ENCODE measurements at places on chromosomes 13 and 19.

- DNase-seq: no peak
Observed at GRCh38 chr13:99288089-99288488, 19.1 kb downstream of the GPR183 start.

DNA sequence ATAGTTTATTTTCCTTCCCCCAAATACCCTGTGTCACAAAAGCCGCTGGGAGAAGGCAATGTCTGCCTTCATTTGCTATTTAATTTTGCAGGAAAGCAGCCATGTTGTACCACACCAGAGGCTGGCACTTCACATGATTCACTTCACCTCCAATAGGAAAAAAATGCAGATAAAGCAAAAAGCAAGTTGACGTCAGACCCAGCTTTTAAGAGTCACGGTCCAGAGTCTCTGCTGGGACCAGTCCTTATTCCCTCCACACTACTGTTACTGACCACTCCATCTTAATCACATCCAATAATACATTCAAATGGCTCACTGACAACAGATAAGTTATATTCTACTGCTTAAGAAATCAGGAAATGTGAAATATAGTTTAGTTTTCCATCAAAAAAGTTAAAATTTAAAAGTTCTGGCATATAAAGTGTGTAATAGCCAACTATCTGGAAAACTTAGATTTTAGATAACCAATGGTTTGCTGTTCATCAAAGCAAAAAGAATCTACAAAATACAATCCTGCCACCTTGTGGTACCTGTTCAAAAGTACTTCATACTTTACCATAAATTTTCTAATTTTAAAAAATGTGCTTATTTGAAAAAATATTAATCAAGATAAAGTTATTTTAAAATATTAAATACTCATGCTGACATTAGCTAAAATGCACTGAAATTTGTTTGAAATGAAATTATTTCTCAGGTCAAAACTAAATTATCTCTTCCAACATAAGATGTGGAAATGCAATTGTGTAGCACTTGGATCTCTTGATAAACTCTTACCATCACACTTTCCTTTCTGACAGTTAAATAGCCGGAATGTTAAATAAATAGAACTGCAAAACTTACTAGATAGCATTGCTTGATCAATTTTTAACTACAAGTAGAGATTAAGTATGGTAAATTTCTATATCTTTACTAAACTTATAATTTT is 97.3 kb downstream of the SERP2 start:
- DNase-seq: no peak

DNA sequence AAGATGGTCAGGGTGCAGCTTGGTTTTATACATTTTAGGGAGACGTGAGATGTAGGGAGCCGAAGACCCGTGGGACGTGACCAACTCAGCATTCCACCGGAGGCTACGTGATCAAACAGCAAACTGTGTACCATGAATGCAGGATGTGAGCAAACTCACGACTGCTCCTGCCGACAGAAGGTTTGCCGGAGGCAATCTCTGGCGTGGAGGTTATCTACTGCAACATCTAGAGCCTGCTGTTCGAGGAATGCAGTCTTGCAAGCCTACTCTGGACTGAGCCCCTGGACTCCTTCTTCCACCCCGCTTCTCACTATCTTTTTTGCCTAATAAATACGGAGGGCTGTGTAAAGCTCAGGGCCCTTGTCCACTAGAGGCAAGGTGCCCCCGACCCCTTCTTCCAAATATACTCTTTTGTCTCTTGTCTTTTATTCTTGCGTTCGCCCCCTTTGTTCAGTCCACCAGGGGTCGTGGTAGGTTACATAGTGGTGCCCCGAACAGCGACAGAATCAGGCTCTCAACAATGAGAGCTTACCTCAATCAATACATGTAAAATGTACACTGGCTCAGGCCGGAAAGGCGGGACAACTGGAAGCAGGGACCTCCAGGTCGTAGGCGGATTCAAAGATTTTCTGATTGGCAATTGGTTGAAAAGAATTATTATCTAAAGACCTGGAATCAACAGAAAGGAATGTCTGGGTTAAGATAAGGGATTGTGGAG is 8.9 kb upstream of the OR1I1 start:
- no peak for DNase-seq

DNA sequence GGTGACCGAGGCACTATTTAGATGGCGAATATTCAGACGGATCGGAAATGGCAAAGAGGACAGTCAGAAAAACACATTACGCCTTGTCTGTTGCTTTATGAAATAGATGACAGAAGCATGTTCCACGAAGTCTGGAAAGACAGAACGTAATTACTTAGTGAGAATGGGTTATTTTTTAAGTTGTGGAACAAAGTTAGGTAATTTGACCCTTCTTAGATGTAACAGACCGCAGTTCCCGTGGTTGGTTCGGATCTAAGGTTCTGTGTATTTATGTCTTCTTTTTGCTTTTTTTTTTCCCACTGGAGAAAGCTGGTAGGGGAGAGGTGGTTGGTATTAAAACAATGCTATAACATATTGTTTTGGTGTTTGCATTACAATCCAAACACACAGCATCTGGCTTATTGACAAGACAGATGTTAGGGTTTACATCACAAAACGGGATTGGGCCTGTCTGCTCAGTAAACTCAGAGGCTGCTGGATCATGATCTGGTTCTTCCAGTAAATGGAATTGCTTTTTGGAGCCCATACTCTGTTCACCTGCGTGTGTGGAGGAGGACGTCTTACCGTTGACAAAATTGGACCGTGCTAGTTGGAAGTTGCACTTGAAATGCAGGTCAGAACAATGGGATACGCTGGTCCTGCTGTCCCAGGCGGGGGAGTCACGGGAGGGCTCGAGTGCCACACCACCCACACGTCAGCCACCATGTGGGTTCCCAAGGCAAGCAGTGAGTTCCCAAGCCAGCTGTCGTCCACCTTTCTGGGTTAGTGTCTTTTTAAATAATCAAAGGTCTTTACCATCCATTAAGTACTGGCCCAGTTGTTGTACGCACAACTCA is 13.8 kb downstream of the ATP11A start:
- DNase-seq: no peak

DNA sequence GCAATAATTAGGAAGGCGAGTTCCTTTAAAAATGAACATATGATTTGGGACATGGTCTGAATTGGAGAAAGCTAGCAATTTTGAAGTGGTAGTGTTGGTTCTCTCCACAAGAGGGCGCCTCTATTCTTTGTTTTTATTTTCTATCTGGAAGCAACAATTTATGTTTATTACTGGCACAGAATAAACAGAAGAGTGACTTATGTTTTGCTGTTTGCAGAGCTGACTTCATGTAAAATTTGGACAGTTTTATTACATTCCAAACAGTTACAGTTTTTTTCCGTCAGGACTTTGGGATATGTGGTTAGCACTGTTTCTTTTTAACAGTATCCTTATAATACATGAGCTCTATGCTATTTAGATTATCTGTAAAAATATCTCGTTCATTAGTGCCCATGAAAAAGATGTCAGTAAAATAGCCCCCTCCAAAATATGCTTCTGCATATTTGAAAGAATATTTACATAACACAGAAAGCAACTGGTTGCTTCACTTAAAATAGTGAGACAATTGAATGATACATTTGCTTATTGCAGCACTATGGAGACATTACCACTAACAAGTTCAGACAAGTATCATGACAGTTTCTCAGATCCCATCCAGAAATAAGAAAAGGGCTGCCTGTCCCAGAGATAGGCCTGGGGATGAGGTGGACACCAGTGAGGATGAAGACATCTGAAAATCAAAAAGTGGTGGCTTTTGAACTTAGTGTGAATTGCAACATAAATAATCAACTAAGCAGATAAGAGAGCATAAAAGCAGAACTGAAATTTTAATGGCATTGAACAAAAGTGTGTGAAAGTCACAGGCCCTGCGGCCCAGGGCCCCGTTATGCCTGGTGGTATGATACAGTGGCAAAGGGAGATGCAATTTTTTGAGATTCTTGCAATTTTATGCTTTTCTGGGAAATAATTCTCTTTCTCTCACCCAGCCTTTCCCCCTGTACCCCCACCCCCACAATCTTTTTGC is 32.3 kb upstream of the FGF9 start:
- no peak for DNase-seq

DNA sequence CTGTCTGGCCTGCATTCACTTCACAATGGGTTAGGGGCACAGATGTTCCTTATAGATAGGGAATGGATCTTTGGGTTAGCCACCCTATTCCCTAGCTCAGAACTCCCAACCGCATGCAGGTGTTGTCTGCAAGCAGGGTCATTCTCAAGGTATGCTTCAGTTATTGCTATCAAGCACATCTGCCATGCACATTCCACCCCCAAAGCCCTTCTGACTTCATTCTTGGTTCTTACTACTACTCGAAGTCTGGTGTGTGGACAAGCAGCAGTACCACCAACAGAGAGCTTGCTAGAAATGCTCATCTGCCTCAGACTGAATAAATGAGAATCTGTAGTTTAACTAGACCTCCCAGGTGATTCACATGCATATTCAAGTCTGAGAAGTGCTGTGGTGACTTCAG is 31.3 kb downstream of the SERPINE3 start:
- DNase-seq: no peak

- no peak for DNase-seq
Observed at GRCh38 chr13:44024846-44025195, 145.1 kb downstream of the LACC1 start.

- DNase-seq: no peak
Observed at GRCh38 chr19:50830266-50831025, 2.9 kb downstream of the KLK15 start.

DNA sequence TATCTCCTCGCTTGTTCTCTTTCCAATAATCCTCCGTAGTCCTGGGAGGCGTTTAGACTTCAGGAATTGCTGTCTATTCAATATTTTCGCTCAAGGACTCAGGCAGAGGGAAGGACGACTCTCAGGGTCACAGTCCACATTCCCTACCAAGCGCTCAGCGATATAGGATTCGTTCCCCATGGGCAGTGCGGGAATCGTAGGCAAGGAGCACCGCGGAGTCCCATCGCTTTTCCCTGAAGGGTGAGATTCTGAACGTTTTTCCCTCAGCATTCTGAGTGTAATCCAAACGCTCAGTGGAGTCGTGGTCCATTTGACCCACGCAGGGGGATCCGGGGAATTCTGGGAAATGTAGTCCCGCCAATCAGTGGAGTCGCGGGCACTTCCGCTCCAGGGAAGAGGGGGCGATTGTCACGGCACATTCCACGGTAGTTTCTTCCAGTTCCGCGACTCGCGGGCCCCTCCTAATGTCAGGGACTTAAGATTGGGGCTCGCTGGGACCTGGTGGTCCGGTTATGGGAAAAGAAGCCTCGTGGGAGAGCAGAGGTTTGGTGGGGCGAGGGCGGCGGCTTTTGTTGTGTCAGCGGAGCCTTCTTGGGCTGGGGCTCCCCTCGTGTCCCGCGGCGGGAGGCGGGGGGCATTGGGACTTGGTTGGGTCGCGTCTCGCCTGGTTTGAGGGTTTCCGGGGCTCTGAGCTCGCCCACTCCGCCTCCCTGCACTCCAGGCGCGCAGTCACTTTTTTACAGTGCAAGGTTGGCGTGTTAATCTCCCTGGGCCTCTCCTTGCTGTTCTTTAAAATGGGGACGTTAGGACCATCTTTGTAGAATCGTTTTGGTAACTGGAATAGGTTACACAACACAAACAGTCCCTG is at the start of gene ZNF234:
ZNF234 (plus strand) TSS at position 364 of the 868 bp plus-strand sequence. CDS start 3,079 bp downstream, outside the sequence.
- peak; percentile 56 for DNase-seq

DNA sequence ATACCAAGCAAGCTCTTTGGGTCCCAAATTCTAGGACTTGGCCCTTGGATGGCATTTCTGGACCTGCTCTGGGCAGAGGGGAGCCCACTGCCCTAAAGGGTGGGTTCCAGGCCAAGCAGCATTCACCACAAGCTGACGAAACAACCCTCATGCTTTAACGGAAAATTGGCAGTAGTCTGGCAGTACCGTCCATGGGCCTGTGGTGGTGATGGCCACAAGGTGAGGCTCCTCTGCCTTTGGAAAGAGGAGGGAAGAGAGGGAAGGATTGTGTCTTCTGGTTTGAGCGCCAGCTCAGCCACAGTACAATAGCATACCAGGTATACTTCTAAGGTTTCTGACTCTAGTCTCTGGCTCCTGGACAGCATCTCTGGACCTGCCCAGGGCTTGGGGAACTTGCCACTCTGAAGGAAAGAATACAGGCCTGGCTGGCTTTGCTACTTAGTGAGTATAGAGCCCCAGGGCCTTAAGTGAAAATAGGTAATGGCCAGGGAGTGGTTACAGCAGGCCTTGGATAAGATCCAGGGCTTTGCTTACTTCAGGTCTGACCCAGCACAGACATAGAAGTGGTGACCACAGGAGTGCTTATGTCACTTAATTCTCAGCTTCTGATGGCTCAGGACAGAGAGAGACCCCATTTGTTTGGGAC is 595.5 kb downstream of the LMO7 start:
- no peak for DNase-seq

DNA sequence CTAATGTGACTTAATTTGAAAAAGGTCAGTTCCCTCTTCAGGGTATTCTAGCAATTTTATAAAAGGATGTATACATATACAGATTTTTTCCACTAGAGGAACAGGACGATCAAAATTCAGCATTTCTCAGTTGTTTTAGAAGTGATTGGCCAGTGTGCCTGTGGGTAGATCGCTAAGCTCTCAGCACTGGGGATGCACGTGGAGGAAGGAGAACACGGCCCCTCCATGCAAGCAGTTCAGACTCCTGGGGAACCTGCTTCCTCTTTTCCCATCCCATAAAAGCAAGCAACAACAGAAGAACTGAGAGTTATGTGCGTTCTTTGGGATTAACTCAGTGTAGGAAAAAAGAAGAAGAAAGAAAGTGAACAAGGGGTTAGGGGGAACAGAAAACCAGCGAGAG is 328.8 kb downstream of the FOXO1 start:
- no peak for DNase-seq

DNA sequence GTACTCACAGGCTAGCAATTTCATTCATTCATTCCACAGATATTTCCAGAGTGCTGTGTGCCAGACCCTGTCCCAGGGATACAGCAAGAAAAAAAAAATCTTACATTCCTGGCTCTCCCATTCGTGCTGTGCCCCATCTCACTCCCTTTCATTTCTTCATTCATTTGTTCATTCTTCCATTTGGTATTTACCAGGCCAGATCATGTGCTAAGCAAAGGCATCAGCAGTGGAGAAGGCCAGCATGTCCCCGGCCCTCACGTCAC is 2.3 kb downstream of the MAP3K10 start:
- no peak for DNase-seq

GRCh38 chr19:54207983-54208783 is 7.5 kb downstream of the RPS9 start:
- no peak for DNase-seq

DNA sequence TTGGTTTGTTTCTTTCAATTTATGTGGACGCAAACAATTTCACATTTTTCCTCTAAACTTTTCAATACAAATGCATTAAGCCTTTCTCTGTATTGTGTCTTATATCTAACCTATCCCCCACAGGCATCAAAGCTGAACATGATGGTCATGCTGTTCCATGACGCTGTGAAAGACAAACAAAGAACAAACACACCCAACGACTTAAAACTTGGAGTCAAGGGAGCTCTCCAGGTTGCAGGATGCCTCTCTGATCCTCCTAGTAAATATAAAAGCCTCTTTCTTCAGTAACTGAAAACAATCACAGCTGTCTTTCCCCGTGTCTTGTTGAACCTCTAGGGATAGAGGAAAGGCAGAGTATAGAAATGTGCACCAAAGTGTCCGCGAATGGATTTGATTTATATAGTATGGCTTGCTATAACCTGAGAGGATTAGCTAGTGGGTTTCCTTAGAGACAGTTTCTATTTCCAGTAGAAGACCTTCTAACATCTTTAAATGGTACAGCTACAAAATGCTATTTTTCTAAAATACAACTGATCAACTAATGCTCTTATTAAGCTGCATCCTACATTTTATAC is 43.1 kb downstream of the PCDH9 start:
- no peak for DNase-seq

All from AG09309 (cell line).